ENCODE measurements at places on chromosomes 2 and 18.
A peak's percentile ranks its signal among the peaks of the same experiment; 100 is the strongest.

DNA sequence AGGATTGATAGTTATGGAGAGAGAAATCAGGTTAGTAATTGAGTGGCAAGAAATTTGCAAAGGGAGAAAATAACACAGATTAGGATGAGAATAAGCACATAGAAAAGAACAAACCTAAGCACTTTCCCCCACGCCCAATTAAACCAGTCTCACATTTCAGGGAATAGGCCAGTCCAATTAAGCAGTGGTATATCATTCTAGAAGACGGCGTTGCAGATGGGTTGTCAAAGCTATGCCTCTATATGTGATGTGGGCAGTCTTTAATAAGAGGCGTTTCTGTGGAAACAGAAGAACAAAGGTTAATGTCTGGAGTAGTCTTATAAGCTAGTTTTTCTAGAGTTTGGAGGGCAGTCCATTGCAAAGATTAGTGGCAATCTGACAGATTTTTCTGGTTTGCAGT is 61.6 kb downstream of the B3GNT2 start:
- no peak for DNase-seq

- peak; percentile 37 for DNase-seq
These were observed 6.3 kb upstream of the NRP2 start for GRCh38 chr2:205675861-205676516.

DNA sequence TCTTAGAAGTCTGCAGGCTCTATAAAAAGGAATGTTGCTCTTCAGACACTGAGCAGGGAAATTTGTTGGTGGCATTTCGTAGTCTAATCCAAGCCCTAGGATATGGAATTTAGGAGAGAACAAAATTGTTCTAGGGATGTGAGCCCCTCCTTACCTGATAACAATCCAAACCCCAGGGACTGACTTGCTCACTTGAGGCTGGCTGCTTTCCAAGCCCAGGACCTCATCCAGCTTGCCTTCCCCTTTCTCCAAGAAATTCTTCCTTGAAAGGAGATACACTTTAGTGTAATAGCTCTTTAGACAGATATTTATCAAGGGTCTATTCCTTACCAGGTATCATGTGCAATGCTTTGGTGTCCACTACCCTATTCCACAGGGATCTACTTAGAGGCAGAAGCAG is 279.8 kb downstream of the C1D start:
- no peak for DNase-seq

- DNase-seq: peak; percentile 67
These were observed 98.3 kb downstream of the PIK3C3 start for GRCh38 chr18:42053188-42053781.

DNA sequence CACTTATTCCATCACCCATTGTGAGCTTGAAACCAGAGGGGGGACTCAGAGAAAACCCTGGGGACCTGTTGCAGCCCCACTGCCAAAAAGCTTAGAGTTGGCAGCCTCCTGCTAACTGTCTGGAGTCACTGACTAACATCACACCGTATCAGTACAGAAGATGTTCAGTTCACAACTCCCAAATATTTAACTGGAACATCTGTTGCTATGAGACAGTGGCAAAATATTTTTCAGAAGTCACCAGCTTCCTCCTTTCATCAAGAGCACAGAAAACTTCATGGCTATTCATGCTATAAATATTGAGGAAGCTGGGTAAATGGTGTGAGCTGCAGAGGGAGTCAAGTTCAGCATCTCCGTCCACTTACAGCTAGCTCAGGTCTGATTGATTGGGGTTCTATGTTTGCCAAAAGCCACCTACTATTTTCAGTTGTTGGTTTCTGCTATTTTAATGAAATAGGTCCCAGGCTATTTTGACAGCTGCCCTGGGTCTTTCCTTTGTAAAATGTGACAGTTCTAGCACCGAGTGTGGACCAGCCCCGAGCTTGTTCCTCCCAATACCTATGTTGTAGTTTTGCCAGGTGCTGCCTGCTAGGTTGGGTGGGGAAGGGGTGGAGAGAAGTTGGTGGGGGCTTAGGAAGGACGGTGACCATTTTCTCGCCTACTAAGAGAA is 9.8 kb downstream of the TUBB6 start:
- peak; percentile 16 for DNase-seq

GRCh38 chr2:164773635-164774034 is 68.0 kb downstream of the COBLL1 start:
- DNase-seq: no peak

All from CD4-positive, alpha-beta T cell treated with Interleukin-17A for 1 hour (primary cell).